ENCODE measurements at places on chromosomes 12 and 14. TPM values are rescaled to one million over a fixed set of nuclear protein-coding genes. Genes with fewer than 3 reads are reported as not detected.

DNA sequence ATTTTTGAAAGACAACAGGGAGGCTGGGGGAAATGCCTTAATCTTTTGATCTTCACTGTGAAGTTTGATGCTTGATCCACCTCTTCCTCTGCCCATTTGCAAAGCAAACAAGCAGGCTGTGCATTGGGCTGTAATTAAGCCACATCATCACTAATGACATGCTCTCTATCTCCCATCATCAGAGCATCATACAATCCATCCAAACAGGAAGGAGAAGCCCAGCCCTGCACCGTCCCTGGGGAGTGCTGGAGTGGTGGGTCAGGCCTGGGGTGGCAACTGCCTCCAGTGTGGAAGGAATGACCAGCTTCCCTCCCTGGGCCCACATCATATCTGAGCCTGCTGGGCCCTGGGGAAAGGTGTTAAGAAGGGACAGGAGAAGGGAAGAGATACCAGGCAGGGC lies 6.9 kb upstream of the KRT74 start:
- DNase-seq, result no peak

DNA sequence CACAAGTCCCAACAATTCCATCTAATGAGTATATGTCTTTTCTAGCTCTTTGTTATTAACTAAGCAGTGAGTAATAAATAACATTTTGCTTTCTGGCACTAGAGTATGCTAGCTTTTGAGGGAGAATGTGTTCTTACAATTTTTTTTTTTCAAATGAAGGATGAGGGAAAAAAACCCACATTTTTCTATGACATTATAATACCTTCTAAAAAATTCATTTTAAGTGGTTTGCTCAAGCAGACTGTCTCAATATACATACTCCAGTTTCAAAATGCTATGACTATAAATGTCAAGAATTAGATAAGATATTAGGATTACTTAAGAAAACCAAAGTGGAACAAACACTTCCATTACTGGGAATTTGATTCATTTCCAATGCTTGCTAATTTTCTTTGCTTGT lies 394.6 kb downstream of the C12orf75 start:
- no peak for DNase-seq

DNA sequence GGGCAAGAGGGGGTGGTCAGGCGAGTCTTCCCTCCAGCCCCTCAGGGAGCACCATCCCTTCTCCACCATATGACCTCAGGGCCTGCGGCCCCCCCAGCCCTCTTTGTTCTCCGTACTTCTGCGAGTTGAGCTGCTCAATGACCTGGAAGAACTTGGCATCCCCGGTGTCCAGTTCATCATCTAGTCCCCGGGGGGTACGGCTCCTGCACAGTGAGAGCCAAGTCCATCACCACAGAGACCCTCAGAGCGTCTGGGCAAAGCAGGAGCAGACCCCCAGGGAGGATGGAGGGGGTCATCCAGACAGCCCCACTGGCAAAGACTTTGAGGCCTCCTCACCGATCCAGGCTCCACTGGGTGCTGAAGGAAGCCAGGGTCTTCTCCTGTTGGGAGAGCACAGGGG lies 8.9 kb downstream of the ADCY4 start:
- DNase-seq, result no peak

DNA sequence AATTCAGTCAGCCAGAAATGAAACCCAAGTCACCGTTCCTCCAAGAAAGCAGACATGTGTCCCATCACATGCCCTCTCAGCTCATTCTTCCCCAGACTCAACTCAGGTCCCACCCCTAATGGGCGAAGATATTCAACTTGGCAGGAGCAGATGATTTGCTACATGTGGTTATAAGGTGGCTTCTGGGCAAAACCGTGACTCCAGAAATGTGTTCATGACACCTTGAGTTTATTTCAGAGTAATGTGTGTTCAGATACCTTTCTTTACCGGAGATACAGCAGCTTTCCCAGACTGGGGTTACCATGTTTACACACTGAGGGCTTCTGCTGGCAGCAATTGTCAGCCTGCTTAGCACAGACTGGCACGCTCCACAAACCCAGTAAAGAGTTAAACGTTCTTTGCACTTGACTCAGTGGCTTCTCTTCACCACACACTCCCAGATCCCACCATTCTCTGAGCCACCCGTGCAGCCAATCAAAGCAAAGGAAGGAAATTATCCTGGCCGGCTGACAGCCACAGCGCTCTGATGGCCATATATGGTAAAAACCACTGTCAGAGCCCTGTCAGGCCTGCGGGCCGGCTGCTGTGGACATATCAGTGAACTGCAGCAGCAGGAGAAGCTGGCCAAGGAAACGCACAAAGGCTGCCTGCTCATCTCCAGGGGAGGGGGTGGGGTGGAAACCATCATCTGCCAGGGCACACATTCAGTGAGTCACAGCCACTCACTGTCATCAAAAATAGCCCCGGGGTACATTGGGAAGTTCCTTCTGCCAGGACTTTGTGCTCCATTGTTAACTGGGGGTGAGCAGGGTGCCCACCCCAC lies 39.9 kb downstream of the CORO1C start:
- DNase-seq, result peak; percentile 79

- no peak for DNase-seq
These were observed 7.0 kb upstream of the BDKRB1 start for GRCh38 chr14:96249029-96249428.

GRCh38 chr12:54439096-54439495 lies 20.0 kb upstream of the ITGA5 start:
- DNase-seq, result no peak

GRCh38 chr14:68047906-68048305 lies 228.3 kb downstream of the RAD51B start:
- DNase-seq, result no peak

The CLEC4C gene
- not detected for total RNA-seq

The PTGDR gene
- 2.0 TPM for total RNA-seq

The VASH1 gene
- 13.9 TPM for total RNA-seq

The SPX gene
- total RNA-seq, result 1.7 TPM

The KLRC2 gene
- 0.72 TPM for total RNA-seq

The IRAK3 gene
- total RNA-seq, result 88.8 TPM

Data from omental fat pad (tissue), 4 donors.